ENCODE measurements at places on chromosomes 2 and 18.

DNA sequence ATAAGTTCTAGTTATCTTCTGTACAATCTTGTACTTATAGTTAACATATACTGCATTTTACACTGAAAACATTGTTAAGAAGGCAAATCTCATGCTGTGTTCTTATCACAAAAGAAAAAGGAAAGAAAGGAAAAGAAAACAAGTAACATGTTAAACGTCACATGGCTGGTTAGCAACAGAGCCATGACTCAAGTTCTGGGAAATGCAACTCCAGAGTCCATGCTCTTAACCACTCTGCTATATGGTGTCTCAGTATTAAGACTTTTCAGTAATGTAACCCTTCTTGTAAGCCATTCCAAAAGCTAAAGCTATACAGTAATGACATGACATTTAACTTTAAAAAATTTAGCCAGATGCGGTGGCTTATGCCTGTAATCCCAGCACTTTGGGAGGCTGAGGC lies 181.4 kb downstream of the BARD1 start:
- H3K4me3 ChIP-seq = no peak overlapping the region
- H3K36me3 ChIP-seq = no peaks in the 10 kb centered on the region
- H3K27me3 ChIP-seq = no peaks in the 10 kb centered on the region

DNA sequence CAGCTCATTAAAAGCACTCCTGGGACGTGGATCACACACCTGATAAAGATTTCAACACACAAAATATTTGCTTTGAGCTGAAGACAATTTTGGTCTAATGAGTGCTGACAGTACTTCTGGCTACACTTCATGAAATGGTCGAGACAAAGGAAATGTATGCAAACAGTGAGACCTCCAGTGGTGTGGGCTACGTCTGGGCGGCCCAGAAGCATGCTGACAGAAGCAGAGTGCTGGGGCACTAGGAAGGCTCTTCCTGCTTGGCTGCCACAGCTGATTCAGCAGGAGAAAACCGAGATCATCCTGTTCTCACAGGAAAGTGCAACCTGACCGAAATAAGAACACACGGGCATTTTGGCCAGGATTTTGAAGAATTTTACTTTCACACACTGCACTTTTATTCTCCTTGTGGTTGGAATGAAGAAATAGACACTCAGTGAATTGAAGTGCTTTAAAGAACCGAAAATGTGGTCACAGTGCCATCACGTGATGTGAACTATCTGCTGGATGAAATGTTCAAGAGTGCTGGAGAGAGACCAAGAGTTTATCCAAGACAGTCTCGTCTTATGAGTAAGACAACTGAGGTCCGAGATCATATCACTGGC lies 149.5 kb downstream of the CCBE1 start:
- H3K4me3 ChIP-seq = no peak overlapping the region
- no peaks in the 10 kb centered on the region for H3K4me1 ChIP-seq
- H3K36me3 ChIP-seq = no peaks in the 10 kb centered on the region
- H3K27ac ChIP-seq = no peak overlapping the region
- H3K27me3 ChIP-seq = no peaks in the 10 kb centered on the region
- DNase-seq = no peak

- H3K4me1 ChIP-seq = no peaks in the 10 kb centered on the region
- H3K27me3 ChIP-seq = no peaks in the 10 kb centered on the region
- no peak for DNase-seq
- no peak overlapping the region for H3K4me3 ChIP-seq
- no peaks in the 10 kb centered on the region for H3K36me3 ChIP-seq
- no peak overlapping the region for H3K27ac ChIP-seq
Measured at GRCh38 chr2:109079590-109079989, 49.4 kb upstream of the SH3RF3 start.

GRCh38 chr2:127575185-127575765 lies 39.8 kb downstream of the MYO7B start:
- peaks cover 23% of the 10 kb centered on the region for H3K4me1 ChIP-seq
- no peak for DNase-seq
- H3K27ac ChIP-seq = no peak overlapping the region
- no peaks in the 10 kb centered on the region for H3K27me3 ChIP-seq
- H3K36me3 ChIP-seq = no peaks in the 10 kb centered on the region
